ENCODE measurements at places on chromosomes 7 and 10.

DNA sequence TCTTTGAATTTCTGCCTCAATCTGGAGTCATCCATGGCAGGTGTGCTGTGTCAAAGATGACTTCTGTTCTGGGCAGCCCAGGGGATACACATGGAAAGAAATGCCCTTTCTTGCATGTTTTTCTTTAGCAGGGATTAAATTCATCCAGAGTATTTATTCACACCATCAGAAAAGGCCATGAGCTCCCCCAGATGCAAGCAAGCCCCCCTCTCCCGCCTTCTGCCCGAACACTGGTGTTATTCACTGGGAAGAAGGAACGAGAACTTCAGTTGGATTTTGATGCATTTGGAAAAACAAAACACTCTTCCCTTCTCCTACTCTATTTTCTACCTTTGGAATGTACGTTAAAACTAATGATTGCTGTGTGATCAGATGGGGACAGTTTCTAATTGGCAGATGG lies 1.4 kb downstream of the PLPP4 start:
- no peak for DNase-seq

GRCh38 chr7:90580051-90580450 lies 16.1 kb upstream of the CDK14 start:
- no peak for DNase-seq

GRCh38 chr7:128847721-128848211 lies 14.9 kb upstream of the ATP6V1F start:
- no peak for DNase-seq

DNA sequence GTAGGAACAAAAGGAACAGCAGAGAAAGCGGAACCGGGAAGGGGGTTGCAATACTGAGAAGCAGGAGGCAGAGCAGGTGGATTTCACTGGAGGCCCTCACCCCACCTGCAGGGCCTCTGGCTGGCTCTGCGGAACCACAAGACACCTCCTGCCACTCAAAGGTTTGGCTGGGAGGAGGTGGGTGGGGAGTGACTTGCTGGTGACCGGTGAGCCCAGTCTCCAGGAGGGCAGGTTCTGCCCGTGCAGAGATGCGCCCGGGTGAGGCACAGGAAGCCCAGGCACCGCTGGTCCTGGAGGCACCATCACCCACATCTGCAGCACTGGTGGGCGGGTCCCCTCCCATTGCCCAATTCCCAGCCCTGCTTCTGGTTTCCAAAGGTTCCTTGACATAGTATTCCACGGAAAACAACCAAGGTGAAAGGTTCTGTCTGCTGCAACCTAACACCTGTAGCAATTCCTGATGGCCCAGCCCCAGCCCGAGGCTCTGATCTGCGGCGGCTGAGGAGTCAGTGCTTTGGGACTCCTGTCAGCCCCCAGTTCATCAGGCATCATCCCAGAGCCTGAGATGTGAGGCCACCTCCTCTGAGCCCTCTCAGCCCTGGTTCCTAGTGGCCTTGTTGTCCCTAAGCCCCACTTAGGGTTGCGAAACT lies 64.4 kb downstream of the CALML3 start:
- DNase-seq: no peak

- no peak for DNase-seq
These were observed 772.1 kb downstream of the CCSER2 start for GRCh38 chr10:85100495-85100894.

GRCh38 chr7:39819514-39819913 lies 130.5 kb upstream of the CDK13 start:
- DNase-seq: no peak

DNA sequence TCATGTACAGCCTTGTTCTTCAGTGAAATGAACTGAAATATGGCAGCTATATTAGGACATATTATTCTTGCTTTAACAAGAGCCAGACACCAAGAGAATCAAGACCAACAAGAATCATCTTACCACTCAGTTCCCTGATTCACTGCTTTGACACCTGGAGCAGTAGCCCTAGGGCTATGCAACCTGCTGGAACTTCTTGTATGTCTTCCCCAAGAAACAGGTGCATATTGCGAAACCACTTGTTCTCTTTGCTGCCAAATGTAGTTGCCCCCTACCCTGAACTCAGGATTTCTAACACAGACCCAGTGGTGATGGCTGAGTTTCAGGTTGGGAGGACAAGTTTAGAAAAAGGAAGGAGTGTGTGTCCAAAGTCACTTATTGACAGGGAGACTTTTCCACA lies 46.1 kb downstream of the WIPF3 start:
- DNase-seq: no peak

DNA sequence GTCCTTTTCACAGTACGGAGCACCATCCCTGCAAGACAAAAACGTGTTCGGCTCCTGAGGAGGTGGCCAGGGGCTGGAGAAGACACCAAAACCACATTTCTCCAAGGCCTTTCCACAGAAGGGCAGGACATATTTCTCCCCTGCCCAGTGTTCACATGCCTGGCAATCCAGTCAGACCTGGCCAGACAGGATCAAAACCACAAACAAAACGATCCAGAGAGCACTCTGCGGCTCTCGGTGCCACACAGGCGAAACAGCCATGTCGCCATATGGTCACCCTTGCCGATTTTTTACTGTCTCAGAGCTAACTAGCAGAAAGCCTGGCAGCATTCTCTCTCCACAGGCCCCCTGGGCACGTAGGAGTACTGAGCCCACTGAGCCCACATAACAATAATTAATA lies 113.0 kb downstream of the ABLIM1 start:
- no peak for DNase-seq

DNA sequence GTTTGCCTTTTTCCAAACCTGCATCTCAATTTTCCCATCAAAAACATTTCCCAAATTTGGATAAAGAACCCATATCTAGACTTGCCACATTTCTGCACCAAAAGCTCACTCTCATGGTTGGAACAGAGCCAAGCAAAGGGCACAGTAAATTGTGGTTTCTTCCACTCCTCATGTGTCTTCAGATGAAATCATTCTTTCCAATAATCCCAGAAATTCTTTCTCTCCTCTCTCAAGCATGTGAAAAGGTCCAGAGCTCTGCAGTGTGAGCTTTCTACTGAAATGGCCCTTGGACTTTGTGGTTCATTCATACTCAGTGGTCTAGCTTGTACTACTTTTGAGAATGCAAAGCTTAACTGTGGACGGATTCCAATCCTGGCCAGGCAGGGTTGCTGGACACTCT lies 19.8 kb downstream of the PRSS2 start:
- no peak for DNase-seq

DNA sequence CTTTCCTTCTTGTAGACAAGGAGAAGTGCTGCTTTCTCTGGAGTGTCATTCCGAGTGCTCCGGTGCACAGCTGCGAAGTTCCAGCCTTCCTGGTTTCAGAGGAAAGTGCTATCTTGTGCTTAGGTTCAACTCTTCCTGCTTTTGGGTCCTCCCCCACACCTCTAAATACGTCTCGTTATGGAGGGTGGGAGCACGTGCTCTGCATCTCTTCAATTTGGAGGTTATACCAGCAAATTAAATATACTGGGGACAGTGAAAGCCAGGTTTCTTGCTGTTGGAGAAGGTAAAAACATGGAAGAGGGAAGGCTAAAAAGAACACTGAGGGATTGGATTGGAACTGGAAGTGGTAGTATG lies 2.4 kb upstream of the ESYT2 start:
- DNase-seq: no peak

DNA sequence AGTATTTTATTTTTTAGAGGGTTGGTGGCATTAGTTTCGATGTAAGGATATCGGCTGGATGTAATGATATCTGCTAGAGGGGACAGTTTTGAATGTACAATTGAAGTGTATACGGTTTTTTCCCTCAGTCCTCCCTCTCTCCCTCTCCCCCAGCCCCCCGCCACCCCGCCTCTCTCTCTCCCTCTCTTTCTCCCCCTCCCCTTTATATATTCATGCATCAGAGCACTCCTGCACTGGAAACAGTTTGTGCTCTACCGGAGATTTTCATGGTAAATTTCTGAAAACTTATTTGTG lies 1.6 kb downstream of the GLCCI1 start:
- no peak for DNase-seq

- no peak for DNase-seq
These were observed 170.8 kb upstream of the DGKB start for GRCh38 chr7:15073301-15073700.

DNA sequence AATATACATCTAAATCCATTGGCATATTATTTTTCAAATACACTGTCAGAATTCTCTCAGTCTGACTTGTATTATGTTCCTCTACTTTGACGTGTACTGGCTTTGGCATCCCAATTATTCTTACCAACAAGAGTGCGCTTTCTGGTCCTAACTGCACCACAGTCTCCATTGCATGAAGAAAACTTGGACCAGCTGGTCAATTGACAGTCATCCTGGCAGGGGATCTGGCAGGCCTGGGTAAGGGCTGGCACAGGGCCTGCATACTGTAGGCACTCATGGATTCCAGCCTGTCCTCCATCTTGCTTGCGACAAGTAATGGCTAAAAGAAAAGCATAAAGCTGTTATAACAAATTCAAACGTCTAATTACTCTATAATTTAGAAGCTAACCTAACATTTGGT lies 384.9 kb downstream of the THSD7A start:
- DNase-seq: no peak

- DNase-seq: no peak
These were observed 131.1 kb upstream of the TBX20 start for GRCh38 chr7:35384761-35385700.

- no peak for DNase-seq
These were observed 237.7 kb downstream of the CACNB2 start for GRCh38 chr10:18377898-18378297.

DNA sequence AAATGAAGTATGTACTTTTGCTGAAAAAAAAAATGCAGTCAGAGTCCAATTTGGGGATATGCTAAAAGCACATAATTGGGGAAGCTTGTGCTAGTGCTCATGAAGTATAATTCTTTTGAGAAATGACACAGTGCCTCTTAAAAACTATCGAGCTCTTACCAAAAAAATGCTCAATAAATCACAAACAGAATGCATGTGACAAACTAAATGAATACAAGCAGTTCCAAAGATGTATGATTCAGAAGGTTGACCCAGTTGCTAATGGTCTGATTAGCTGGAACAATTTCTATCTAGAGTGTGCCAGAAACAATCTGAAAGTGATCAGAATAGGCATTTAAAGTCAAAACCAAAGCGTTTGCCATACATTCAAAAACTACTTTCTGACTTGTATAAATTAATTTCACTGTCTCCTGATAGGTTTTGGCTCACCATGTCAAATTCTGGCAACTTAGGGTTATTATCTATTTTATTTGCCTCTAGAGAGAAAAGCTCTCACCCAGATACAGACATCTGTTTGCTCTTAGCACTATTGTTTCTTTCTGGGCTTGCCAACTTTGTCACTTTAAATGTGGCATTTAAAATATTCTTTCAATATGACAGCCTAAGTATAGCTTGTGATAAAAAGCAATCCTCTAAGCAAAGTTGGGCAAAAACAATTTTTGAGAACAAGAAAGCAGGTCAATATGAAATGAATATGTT lies 114.7 kb upstream of the AHR start:
- peak; percentile 68 for DNase-seq

GRCh38 chr7:130095812-130096211 lies 25.5 kb downstream of the KLHDC10 start:
- DNase-seq: peak; percentile 56

DNA sequence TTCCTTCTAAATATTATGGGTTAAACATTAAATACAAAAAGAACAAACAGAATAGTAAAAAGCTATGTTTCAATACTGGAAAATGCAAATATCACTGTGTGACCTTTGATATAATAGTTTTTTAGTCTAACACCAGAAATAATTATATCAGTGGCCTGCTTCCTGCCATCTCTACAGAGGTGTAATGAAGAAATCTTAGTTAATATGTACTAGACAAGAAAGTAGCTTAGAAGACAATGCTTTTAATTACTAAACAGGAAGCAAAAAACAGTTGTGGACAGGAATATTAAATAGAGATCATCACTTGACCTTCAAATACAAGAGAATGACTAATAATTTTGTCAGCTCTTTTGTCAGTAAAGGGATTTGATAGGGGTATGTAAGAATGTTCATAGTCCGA lies 47.4 kb upstream of the LRRN3 start:
- no peak for DNase-seq

DNA sequence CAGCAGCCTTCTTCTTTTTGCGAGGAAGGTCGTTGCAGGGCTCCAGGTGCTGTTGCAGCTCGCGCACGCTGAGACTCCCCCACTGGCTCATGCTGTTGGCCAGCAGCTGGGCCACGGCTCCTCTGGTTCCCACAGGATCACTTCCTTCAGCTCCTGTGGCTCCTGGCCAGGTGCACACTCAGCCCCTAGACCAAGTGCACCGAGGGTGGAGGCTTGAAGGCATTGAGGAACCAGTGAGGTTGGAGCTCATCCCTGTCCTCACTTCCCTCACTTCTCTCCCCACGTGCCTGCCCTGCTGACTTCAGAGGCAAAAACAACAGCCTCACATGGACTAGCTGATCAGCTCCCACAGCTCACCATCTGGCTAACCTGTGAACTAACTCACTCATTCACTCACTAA lies 46.2 kb upstream of the ADRB1 start:
- no peak for DNase-seq

GRCh38 chr7:105619590-105619989 lies 38.3 kb upstream of the EFCAB10 start:
- no peak for DNase-seq

GRCh38 chr7:153475239-153475638 lies 577.0 kb upstream of the DPP6 start:
- no peak for DNase-seq

DNA sequence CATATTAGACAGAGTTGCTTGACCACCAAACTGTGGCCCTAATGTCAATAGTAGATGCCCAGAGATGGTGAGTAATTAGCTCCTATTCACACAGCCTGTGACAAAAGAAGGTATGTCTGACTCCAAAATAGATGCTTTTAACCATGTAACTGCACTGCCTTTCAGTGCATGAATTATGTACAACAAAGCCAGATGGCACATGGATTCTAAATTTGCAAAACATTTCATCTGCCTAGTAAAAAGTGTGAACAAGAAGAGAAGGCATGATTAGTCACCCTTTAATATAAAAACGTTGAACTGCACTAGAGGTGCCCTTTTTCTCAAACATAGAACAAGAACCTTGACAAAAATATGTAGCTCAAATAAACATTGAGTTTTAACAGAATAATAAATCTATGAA lies 35.5 kb upstream of the PTPRZ1 start:
- DNase-seq: no peak

DNA sequence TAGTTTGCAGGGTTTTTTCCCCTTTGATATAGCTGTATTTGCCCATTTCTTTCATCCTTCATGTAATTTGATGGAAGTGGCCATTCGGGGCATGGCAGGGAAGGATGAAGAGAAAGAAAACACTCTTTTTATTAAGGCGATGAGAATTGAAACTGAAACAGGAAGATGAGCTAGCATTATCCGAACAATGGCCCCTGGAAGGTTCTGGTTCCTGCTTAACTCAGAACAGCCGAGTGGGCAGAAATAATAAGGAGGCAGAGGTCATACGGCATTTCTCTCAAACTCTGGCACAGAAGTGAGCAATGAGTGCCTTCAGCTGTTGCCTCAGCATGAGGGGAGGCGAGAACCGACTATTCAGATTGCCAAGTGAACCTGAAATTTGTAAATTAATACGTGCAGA lies 113.2 kb upstream of the MYO3A start:
- DNase-seq: no peak

- DNase-seq: peak; percentile 52
These were observed 259.8 kb downstream of the GLI3 start for GRCh38 chr7:41977151-41977651.

GRCh38 chr7:28328146-28328545 lies 84.2 kb upstream of the CREB5 start:
- DNase-seq: no peak
